ENCODE measurements at places on chromosomes 11 and 22.
A peak's percentile ranks its signal among the peaks of the same experiment; 100 is the strongest.

DNA sequence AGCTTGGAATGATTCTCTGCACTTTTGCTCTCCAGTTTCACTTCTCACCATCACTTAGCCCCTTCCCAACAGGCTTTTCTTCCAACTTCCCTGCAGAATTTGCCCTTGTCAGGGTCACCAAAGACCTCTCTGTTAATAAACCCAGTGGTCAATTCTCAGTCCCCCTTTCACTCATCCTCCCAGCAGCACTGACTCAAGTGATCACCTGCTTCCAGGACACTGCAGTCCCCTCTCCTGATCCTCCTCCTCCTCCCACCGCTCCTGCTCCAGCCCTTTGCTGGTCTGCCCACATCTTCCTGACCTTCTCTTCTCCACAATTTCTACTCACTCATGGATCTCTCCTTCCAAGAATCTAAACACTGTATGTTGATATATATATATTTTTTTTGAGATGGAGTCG, 57.9 kb downstream of the SHISAL1 start:
- DNase-seq, result no peak

- DNase-seq, result no peak
These were observed 71.4 kb downstream of the GAB4 start for GRCh38 chr22:16936625-16937024.

DNA sequence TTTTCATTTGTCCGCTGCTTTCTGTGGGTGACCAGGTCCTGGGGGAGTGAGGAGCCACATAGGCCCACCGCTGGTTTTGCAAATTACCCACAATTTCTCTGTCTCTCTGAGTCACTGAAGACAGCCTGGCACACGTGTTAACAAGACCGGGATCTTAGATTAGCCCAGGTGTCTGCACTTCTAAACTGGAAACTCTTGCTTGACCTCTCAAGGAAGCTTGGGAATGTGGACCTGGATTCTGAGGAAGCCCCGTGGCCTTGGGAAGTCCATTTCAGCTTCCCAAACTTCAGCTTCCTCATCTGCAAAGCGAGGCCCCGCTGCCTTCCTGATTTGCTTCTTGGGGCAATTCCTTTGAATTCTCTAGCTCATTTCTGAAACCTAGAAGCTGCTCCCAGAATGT, 119.9 kb downstream of the KIAA1671 start:
- no peak for DNase-seq

DNA sequence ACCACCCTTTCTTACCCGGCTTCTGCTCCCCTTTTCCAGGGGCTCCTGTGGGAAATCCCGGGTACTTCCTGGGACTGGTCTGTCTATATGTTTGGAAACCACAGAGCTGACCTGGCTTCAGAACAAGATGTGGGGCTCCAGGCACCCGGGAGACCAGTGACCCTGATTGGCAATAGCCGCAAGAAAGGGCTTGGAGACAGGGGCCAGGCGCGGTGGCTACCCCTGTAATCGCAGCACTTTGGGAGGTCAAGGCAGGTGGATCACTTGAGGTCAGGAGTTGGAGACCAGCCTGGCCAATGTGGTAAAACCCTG, 3.2 kb upstream of the NEAT1 start:
- DNase-seq, result no peak

DNA sequence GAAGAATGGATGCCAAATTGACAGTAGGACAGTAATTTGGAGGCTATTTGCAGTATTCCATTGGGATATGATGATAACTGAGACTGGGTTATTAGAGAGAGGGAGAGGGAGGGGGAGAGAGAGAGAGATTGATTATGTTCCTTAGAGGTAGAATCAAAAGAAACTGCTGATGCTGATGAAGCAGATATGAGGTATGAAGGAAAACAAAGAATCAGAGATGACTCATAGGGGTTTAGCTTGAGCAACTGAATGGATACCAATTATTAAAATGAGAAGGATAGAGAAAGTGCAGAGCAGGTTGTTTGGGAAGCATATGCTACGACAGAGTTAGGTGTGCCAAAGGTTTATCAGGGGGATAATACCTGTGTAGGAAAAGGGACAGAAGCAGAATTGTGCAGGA, 12.8 kb upstream of the NUCB2 start:
- DNase-seq, result no peak

GRCh38 chr11:60914633-60915247, 782 bp downstream of the TMEM109 start:
- peak; percentile 20 for DNase-seq
